Endothelial cell of coronary artery (primary cell): ENCODE measurements at places on chromosomes 6 and 20. TPM values are rescaled to one million over a fixed set of nuclear protein-coding genes. Genes with fewer than 3 reads are reported as not detected.

The POPDC3 gene
- 0.19 and 0.90 TPM in 2 replicates for total RNA-seq

The ZFAND3 gene
- total RNA-seq = 15.3 and 27.5 TPM in 2 replicates

The GPR6 gene
- total RNA-seq = not detected in 2 replicates

The SLC22A7 gene
- not detected in 2 replicates for total RNA-seq
